B cell (primary cell): ENCODE measurements at places on chromosomes 7 and 10. TPM values are rescaled to one million over a fixed set of nuclear protein-coding genes. Genes with fewer than 3 reads are reported as not detected.

GRCh38 chr10:23203369-23204325 is 11.5 kb downstream of the PTF1A start:
- H3K4me3 ChIP-seq = no peak overlapping the region
- H3K36me3 ChIP-seq = no peaks in the 10 kb centered on the region

The SORCS1 gene
- total RNA-seq = not detected in 2 replicates

- no peaks in the 10 kb centered on the region for H3K4me1 ChIP-seq
- no peaks in the 10 kb centered on the region for H3K27me3 ChIP-seq
- no peaks in the 10 kb centered on the region for H3K36me3 ChIP-seq
- no peak overlapping the region for H3K27ac ChIP-seq
These were observed 1081.5 kb upstream of the C7orf33 start for GRCh38 chr7:147509035-147509501.

The TRIM73 gene
- total RNA-seq = 16.4 and 18.3 TPM in 2 replicates

The NUTM2B gene
- 0.80 and 1.3 TPM in 2 replicates for total RNA-seq
